Hypothalamus (tissue), 51 donors: ENCODE measurements at places on chromosomes 16 and 17.

GRCh38 chr16:24146518-24146917 is 109.6 kb upstream of the CACNG3 start:
- DNase-seq, result no peak

GRCh38 chr16:11034481-11034931 is 90.1 kb downstream of the CLEC16A start:
- no peak for DNase-seq

- DNase-seq, result no peak
These were observed 96.8 kb downstream of the IRF8 start for GRCh38 chr16:85995541-85996423.

- DNase-seq, result no peak
These were observed 9.1 kb downstream of the SRL start for GRCh38 chr16:4232541-4233386.

- DNase-seq, result peak; percentile 75
These were observed 70.8 kb upstream of the TNRC6C start for GRCh38 chr17:77887464-77888241.

GRCh38 chr17:31738488-31738887 is 120.6 kb downstream of the COPRS start:
- DNase-seq, result no peak

DNA sequence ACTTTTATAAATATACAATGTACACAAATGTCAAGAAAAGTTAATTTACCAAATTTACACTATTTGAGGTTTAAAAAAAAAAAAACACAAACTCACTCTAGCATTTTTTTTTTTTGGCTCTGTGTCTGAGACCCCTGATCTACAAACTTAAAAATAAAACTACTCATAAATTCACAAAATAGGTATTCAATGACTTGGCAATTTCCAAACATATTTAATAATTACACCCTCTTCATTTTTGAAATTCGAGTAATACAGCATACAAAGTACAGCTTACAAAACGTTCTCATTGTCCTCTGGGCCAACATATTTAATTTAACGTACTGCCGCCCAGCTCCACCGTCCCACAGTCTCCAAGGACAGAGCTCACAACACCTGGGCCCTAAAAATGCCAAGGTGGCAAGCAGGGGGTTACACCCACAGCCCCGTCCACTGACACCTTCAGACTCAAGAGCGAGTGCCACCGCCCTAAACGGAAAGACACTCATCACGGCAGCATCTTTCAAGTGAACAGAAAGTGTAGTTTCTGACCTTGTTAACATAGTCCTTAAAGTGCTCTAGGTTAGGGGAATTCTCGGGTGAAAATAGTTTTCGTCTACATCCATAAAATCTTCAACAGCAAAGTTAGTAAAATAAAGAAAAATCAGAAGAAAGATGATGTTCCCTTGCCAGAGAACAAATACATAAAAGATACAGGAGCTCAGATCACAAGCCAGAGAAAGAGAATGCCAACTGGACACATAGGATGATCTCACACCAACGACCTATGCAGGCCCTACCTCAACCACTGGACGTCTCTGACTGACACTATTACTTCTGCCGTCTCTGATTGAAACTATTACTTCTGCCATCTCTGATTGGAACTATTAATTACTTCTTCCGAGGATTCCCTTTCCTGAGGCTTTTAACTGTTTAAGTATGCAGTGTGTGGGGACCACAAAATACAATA is 4.2 kb downstream of the ADCY9 start:
- DNase-seq, result no peak

GRCh38 chr17:44108440-44109311 is 14.8 kb downstream of the HDAC5 start:
- DNase-seq, result no peak

- DNase-seq, result no peak
These were observed 36.3 kb upstream of the CDH1 start for GRCh38 chr16:68700831-68701230.

DNA sequence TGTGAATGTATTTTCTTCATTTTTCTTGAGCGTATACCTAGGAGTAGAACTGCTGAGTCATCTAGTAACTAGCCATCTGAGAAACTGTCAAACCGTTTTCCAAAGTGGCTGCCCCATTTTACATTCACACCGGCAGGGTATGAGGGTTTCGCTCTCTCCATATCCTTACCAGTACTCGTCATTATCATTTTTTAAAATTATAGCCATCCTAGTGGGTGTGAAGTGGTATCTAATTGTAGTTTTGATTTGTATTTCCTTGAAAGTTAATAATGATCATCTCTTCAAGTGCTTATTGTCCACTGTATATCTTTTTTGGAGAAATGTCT is 6.0 kb downstream of the RNF157 start:
- no peak for DNase-seq

DNA sequence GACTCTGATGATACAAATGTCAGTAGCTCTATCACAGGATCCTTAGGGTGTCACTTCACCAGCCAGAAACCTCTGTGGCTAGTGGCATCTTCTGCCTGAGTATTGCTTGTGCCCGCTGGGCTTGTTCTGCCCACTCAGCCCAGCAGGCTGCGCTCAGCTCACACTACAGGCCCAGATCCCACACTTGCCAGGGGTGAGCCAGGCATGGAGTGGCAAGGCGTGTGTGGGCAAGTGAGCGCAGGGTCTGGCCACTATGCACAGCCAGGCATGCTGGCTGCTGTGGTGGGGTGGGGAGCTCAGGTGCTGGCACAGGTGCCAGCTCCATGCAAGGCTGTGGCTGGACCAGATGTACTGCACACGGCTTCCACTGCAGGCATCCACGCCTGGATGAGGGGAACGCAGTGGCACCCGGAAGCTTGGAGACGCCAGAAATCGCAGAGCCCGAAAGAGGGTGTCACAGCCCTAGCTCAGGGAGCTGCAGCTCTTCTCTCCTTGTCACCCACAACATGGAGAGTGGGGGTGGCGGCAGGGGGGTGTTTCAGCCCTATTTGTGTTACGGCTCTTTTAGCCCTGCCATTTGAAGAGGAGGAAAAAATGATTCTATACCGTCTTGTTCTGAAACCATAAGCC is 10.2 kb downstream of the CFAP97D1 start:
- no peak for DNase-seq

GRCh38 chr17:33299115-33299514 is 6.0 kb upstream of the ASIC2 start:
- no peak for DNase-seq

GRCh38 chr17:8916466-8916865 is 49.0 kb upstream of the PIK3R6 start:
- no peak for DNase-seq

DNA sequence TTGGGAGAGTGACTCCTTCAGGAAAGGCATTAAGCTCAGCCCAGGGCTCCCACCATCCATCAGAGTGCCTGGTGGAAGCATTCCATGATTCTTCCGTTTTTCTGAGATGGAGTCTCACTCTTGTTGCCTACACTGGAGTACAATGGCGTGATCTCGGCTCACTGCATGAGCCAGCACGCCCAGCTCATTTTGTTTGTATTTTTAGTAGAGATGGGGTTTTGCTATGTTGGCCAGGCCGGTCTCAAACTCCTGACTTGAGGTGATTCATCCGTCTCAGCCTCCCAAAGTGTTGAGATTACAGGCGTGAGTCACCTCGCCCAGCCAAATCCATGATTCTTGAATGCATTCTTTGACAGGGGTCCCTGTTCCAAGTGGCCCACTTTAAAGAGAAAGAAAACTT is 23.1 kb downstream of the MIS12 start:
- DNase-seq, result no peak

- no peak for DNase-seq
These were observed 93.0 kb upstream of the NETO2 start for GRCh38 chr16:47236716-47237115.

- DNase-seq, result no peak
These were observed 10.6 kb downstream of the IRX3 start for GRCh38 chr16:54275956-54276355.

GRCh38 chr16:84559311-84559932 is 55.0 kb upstream of the MEAK7 start:
- DNase-seq, result no peak

GRCh38 chr16:17571499-17572093 is 100.8 kb upstream of the XYLT1 start:
- DNase-seq, result no peak

DNA sequence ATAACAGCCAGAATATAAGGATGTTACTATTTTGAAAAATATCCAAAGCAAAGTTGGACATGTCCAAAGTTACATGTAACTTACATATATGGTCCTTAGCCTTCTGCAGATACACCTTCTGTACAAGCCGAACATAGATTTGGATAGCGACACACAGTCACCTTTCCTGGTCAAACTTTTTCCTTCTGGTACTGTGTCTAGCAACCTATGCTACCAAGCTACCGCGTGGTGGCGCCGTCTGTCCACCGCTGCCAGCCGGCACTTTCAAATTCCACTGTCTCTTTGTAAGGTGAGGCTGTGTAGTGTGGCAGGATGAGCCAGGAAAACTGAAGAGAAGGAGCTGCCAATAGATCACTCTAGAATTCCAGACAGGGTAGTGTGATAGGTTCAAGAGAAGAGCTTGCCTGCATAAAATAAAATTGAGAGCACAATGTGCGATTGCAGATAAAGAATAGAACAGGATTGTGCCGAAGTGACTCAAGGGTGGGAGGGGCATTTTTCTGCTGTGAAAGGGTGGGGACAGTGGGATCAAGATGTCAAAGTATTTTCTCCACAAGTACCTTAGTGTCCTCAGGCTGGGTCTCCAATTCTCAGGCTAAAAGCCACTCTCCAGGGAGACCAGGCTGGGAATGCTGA is 366.9 kb downstream of the SLC39A11 start:
- DNase-seq, result peak; percentile 33
